WTC11 (cell line): ENCODE measurements at places on chromosomes 16 and 17.

GRCh38 chr17:35596072-35596471, 8.9 kb downstream of the AP2B1 start:
- DNase-seq: no peak

DNA sequence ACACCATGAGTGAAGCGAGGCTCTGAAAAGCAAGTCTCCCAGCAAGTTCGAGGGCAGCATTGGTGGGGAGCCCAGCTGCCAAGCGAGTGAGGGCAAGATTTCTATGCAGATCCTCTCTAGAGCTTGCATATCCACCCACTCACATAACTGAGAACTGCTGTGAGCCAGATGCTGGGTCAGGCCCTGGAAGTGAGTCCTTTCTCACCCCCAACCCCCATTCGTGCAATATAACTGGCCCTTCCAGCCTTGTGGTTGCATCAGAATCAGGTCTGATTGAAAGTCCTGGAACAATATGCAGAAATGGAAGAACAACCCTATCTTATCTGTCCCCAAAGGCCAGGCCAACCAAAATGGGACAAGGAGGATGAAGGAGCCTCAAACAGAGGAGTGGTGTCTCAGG, 146.6 kb downstream of the IRX5 start:
- no peak for DNase-seq

DNA sequence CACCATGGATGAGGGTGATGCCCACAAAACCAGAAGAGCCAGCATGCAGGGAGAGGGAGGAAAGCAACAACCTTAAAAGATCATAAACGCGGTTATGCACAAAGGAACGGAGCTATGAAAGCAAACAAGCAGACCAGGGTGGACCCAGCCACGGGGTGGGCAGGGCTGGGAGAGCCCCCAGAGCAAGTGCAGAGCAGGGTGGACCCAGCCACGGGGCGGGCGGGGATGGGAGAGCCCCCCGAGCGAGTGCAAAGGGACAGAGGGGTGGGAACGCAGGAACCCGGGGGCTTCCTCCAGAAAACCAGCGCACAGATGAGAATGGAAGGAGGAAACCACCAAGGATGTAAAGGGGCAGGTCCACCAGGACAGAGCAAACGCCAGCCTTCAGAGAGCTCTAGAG, 33.2 kb downstream of the CCDC57 start:
- DNase-seq: no peak

- DNase-seq: no peak
Observed at GRCh38 chr17:13476720-13477119, 125.0 kb downstream of the HS3ST3A1 start.

GRCh38 chr16:1721372-1721771, 15.4 kb downstream of the MAPK8IP3 start:
- no peak for DNase-seq

DNA sequence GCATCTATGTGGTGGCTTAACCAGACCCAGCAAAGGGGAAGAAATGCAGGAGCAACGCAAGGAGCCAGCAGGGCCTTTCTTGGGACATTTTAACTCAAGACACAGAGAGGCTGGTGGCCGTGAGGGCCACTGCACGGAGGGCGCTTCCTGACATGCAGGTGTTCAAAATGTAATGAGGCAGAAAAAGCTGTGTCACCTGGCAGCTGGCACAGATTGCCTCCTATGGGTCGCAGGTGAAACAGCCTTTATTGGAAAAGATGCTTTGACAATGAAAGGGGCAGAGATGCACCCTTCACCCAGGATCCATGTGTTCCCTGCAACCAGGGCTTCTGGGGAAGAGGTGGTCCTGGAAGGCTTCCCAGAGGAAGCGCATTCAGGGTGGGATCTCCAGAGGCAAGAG, 219.3 kb downstream of the XYLT1 start:
- no peak for DNase-seq

GRCh38 chr17:71039391-71039790, 870.1 kb downstream of the KCNJ2 start:
- no peak for DNase-seq
